ENCODE measurements at places on chromosomes 6 and 20.

DNA sequence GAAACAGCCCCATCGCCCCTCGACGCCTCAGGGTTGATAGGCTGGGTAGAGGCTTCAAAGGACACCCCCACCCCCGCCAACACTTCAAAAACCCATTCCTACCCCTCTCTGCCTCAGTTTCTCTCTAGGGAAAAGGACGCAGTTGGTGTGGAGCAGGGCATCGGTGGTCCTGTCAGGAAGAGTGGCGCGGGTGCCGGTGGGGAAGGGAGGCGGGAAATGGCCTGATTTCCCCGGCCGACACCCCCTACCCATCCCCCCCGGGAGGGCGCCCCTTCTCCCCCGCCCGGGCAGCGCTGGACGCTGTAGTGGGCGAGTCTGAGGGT lies 367 bp downstream of the NRSN2 start:
- DNase-seq = no peak

DNA sequence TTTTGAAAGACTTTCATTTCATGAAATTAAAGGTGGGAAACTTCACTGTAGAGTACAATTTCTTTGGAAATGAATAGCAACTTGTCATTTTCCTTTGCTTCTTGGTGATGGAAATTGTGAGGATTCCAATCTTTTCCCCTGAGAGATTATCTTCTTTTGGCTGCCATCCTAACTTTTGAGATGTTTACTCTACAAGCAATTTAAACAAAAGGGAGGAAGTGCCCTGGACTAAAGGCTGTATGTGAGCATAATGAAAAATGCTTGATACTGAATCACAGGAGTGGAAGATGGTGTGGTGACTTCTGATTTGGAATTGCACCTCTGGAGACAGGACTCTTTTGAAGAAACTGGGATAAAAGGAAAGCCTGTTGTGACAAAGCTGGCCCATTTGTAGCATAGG lies 43.1 kb upstream of the JAG1 start:
- no peak for DNase-seq

DNA sequence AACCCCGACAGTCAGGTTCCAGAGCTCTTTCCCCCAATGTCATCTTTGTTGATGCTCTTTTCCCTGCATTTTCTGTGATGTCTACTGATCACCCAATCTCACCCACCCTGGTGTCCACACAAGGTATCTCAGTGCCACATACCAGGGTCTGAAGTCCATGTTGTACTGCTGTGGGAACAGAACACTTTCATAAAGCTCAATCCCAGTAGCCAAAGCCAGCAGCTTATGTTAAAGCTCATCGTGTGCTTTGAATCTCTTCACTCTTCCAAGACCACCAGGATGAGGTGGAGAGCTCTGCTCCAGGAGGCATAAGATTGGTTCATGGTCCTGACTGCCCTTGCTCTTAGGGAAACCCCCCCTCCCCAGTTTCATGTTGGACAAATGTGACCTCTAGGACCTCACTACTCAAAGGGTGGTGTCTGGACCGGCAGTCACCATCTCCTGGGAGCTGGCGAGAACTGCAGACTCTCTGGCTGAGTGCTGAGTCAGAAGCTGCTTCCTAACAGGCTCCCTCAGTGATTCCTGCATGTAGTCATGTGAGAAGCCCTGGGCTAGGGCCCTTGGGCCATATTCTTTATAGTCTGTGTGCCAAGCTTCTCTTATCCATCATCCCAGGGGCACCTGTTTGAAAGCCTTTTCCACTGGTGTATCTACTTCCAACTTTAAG lies 13.4 kb upstream of the CPNE5 start:
- no peak for DNase-seq

DNA sequence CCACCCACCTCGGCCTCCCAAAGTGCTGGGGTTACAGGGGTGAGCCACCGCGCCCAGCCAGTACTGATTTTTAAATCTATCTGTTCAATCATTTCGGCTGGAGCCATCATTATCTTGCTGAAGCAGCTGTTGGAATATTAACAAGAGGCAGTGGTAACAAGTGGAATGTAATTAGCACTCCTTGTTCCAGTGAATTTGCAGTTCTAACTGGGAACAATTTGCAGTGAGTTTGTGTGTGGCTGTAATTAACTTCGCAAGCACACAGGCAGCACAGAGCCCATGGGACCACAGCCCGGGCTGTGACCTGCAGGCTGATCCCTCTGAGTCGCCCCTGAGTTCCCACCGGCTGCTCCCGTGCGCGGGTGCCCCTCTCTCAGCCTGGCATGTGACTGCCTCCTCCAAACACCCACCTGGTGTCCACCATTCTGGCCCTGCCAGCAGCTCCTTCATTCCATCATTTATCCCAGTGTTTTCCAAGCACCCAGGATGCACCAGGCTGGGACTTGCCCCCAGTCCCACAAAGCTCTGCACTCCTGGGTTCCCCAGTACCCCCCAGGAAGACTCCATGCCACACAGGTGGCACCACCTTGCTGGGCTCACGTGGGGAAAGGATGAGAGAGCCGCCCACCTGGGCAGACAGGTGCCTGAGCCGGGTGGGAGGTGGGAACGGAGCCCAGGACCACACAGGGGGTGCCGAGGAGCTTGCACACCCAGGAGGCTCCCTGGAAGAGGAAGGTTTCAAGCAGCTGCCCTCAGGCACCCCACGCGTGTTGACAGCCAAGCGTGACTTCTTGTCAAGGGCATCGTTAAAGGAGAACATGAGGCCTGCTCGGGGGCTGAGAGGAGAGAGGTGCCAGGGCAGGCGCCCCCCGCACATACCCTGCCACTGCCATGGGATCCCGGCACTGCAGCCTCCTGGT lies 75.2 kb downstream of the YTHDF1 start:
- no peak for DNase-seq

DNA sequence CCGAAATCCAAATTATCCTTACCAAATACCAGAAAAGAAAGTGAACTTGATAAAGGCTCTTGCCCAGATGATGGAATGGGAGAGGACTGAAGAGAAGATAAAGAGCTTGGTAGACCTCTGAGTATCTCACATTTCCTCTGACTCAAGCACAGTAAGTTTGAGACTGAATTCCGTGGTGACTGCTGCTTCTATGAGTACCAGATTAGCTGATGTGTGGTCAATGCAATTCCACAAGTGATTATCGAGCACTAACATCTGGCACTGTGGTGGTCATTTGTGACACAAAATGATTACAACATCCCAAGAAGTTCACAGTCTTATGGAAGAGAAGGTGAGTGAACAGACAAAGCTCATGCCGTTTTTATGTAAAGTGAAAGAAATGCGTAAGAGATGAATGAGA lies 2.6 kb upstream of the RPS6KA2 start:
- no peak for DNase-seq

GRCh38 chr6:62272114-62272513 lies 13.9 kb downstream of the KHDRBS2 start:
- DNase-seq = no peak

DNA sequence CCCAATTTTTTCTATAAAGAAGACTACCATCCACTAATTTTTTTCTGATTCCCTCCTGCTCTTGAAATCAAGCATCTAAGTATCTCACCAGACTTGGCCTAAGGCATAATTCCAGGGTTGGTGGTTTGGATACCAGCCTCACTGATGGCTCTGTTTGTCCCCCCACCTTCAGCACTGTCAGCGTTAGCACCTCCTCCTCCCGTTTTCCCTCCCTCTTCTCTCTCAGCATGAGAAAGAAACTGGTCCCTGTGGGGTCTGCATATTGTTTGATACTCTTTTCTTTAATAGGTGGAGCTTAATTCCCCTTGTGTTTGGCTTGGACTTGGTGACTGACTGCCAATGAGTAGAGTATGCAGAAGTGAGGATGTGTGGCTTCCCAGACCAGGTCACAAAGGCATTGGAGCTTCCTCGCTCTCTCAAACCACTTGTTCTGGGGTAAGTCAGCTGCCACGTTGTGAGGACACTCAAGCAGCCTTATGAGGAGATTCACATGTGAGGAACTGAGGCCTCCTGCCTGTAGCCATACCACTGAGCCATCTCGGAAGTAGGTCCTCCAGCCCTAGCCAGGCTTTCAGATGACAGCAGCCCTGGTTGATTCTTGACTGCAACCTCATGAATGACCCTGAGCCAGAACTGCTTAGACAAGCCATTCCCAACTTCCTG lies 65.2 kb downstream of the RIOK1 start:
- DNase-seq = no peak

DNA sequence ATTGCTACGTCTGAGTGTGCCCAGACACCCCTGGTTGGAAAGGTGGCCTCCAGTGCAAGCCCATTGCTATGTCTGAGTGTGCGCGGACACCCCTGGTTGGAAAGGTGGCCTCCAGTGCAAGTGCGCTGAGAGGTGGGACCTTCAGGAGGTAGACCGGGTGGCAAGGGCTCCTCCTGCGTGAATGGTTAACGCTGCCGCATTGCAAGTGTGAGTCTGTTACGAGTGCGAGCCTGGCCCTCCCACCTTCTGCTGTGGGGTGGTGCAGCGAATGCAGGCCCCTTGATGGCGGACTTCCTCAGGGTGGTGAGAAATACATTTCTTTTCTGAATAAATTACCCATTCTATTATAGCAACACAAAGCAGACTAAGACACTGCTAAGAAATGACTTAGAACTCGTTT lies 208.8 kb downstream of the DLL1 start:
- DNase-seq = no peak

- no peak for DNase-seq
Observed at GRCh38 chr6:9699888-9700287, 715.0 kb downstream of the TFAP2A start.

- DNase-seq = no peak
Observed at GRCh38 chr6:145067430-145067829, 667.9 kb downstream of the EPM2A start.

DNA sequence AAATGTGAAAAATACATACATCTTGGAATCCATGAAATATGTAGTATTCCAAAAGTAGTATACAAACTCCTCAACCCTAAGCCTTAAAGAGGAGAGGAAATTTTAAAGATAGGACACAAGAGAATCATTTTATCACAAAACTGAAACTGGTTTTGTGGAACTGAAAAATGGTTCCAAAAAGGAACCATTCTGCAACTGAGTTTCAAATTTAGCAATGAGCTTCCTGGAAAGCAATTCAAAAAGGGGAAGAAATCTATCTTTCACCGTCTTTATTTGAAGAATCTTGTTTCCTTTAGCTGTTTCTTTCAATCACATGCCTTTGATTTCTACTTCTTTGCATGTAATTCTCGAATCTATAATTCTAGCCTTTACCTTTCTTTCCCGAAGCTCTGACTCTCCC lies 32.2 kb upstream of the LAMP5 start:
- no peak for DNase-seq

- no peak for DNase-seq
Observed at GRCh38 chr20:23626040-23626620, 11.6 kb downstream of the CST3 start.

DNA sequence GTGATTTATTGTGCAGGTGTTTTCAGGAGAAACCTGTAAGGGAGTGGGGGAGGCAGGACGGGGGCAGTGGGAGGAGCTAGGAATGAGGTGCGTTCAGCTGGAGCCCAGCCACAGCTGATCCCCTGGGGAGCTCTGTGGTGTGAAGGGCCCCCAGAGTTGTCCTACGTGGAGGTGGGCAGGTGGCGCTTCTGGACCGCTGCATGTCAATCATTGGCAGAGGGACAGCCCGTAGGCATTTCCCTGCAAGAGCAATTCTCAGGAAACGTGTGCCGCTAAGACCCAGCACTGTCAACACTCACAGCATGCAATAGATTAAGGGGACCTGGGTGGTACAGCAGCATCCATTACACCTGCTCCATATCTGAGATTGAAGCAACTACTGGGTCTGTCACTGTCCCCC lies 88.0 kb downstream of the PRND start:
- DNase-seq = no peak

GRCh38 chr6:160106701-160107100 lies 14.9 kb upstream of the SLC22A1 start:
- no peak for DNase-seq

GRCh38 chr20:57493091-57493615 lies 31.8 kb downstream of the CTCFL start:
- DNase-seq = no peak

- DNase-seq = no peak
Observed at GRCh38 chr20:6395695-6396094, 272.9 kb upstream of the FERMT1 start.

- DNase-seq = no peak
Observed at GRCh38 chr6:7188492-7188891, 80.7 kb downstream of the RREB1 start.

DNA sequence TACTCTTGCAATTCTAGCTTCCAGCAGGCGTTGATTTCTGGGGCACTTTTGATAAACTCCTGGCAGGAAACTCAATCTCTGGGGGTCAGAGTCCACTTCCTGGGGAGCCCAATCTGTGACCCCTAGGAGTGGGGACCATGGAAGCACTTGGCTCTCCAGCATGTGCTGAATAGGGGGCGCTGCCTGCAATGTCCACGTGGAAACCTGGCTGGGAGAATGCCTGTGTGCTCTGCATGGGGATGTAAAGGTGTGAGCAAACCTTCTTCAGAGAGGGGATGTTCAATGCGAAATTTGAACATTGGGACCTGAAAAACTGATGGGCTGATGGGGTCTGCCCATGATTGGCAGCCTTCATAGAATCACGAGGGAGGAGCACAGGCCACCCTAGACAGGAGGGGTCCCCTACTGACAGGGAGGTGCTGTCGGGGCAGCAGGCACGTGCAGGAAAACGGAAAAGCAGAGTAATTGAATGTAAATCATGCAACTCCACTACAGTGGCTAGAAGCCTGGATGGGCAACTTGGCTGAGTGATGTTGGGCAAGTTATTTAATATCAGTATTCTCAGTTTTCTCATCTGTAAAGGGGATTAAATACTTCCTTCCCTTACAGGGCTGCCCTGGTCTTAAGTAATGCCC lies 47.8 kb downstream of the CEP43 start:
- DNase-seq = no peak

GRCh38 chr6:122804962-122805485 lies 16.0 kb downstream of the SMPDL3A start:
- no peak for DNase-seq

DNA sequence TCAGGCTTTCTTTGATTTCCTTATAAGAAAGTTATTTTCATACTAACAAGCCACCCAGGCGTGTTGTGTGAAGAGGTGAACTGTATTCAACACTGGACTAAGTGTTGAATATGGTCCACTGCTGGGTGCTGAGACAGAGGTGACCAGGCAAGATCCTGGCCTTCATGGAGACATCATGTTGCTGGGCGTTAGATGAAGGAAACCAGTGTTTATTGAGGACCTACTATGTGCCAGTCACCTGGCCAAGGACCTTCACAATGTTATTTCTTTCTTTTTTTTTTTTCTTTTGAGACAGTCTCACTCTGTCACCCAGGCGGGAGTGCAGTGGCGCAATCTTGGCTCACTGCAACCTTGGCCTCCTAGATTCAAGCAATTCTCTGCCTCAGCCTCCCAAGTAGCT lies 1.9 kb upstream of the TREML1 start:
- DNase-seq = no peak

DNA sequence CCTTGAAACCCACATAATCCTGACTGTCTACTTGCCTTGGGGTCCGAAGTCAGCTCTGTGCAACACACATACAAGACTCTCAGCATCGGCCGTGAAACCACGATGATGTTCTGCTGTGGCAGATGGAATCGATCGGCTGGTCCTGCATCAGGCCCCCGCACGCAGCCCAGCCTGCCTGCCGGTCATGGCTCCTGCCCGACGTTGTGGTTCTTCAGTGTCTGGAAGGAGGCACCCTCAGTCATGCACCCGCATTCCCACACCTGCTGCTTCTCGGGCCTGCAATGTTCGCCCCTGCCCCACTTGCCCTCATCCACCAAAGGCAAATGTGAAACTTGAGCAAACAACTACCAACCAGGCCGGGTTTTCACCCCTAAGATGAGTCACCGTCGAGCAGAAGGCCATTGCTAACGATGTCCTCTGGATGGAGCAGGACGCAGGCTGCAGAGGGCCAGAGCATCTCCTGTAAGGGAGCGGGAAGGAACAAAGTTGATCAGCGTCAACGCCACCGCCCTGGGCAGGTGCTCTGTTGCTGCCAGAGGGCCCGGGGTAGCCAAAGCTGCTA lies 128.9 kb upstream of the PDE10A start:
- DNase-seq = no peak

Data from stimulated activated CD8-positive, alpha-beta memory T cell treated with anti-CD3 and anti-CD28 coated beads, Interleukin-15, amount 100 ng/mL, for 24 hours (primary cell).